ENCODE measurements at places on chromosomes 6 and 20. TPM values are rescaled to one million over a fixed set of nuclear protein-coding genes. Genes with fewer than 3 reads are reported as not detected.
A peak's percentile ranks its signal among the peaks of the same experiment; 100 is the strongest.

DNA sequence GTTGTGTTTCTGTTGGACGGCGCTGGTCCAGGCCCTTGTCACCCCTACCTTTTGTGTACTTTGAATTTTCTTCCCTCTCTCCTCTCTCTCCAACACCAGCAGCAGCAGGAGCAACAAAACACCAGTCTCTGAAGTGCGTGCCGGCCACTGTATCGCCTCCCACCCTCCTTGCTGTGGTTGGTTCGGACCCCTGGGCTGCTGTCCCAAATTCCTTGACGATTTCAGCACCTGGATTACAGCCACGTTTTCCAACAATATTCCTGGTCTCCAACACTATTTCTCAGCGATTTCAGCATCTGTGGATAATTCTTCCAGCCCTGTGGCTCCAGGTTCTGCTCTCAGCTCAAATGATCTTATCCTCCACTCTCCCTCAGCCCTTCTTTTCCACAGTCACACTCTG lies 11.8 kb downstream of the MAS1 start:
- no peak overlapping the region for H3K4me3 ChIP-seq

Gene OR2B6
- not detected for total RNA-seq

GRCh38 chr20:51277961-51278360 lies 255.1 kb upstream of the KCNG1 start:
- no peaks in the 10 kb centered on the region for H3K36me3 ChIP-seq
- DNase-seq, result no peak
- no peaks in the 10 kb centered on the region for H3K27me3 ChIP-seq
- no peak overlapping the region for H3K27ac ChIP-seq
- no peaks in the 10 kb centered on the region for H3K4me1 ChIP-seq
- H3K4me3 ChIP-seq, result no peak overlapping the region

DNA sequence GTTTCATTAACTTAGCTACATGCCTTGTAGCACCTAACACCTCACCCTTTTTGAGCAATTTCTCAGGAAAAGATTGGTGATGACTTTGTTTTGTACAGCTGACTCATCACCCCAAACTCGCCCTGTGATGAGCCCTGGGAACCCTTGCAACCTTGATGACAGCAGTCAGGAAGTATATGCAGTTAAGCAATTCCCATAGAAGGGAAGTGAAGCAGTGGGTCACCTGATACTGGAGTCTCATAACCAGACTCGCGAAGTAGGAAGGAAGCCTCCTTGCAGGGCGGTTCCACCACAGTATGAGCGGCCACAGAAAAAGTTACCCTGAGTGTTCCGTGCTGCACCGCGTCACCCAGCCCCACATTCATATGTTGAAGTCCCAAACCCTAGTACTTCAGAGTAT lies 82.0 kb upstream of the EDN1 start:
- DNase-seq, result peak; percentile 61
- H3K36me3 ChIP-seq, result no peaks in the 10 kb centered on the region
- no peak overlapping the region for H3K27ac ChIP-seq
- no peaks in the 10 kb centered on the region for H3K27me3 ChIP-seq

Gene SLC22A2
- total RNA-seq, result not detected

Gene TPD52L1
- total RNA-seq, result 96.7 TPM

- H3K4me3 ChIP-seq, result no peak overlapping the region
- no peaks in the 10 kb centered on the region for H3K27me3 ChIP-seq
- H3K27ac ChIP-seq, result no peak overlapping the region
- H3K36me3 ChIP-seq, result no peaks in the 10 kb centered on the region
Measured at GRCh38 chr6:21357262-21357661, 236.3 kb upstream of the SOX4 start.

GRCh38 chr6:73514746-73515110 lies 6.1 kb downstream of the EEF1A1 start:
- H3K4me1 ChIP-seq, result peaks cover 42% of the 10 kb centered on the region
- H3K4me3 ChIP-seq, result no peak overlapping the region
- no peak for DNase-seq
- no peak overlapping the region for H3K27ac ChIP-seq
- H3K36me3 ChIP-seq, result peaks cover 55% of the 10 kb centered on the region
- H3K27me3 ChIP-seq, result no peaks in the 10 kb centered on the region

GRCh38 chr20:50730765-50731054 lies 670 bp upstream of the PARD6B start:
- H3K36me3 ChIP-seq, result no peaks in the 10 kb centered on the region
- no peak for DNase-seq
- H3K27ac ChIP-seq, result peak overlapping the region; percentile 90
- no peaks in the 10 kb centered on the region for H3K4me1 ChIP-seq
- peak overlapping the region; percentile 75 for H3K4me3 ChIP-seq
- H3K27me3 ChIP-seq, result no peaks in the 10 kb centered on the region

Gene ERVFRD-1
- total RNA-seq, result not detected

Gene GSTA2
- total RNA-seq, result not detected

- no peaks in the 10 kb centered on the region for H3K27me3 ChIP-seq
- H3K4me1 ChIP-seq, result no peaks in the 10 kb centered on the region
- no peak overlapping the region for H3K4me3 ChIP-seq
- no peak for DNase-seq
Measured at GRCh38 chr6:119303164-119303887, 46.2 kb downstream of the MAN1A1 start.

Gene TFAP2B
- not detected for total RNA-seq

- H3K4me3 ChIP-seq, result no peak overlapping the region
- DNase-seq, result no peak
- H3K36me3 ChIP-seq, result no peaks in the 10 kb centered on the region
- no peaks in the 10 kb centered on the region for H3K4me1 ChIP-seq
- H3K27me3 ChIP-seq, result no peaks in the 10 kb centered on the region
Measured at GRCh38 chr6:85389151-85389797, 60.6 kb upstream of the NT5E start.

Gene HLA-DPA1
- 60.5 TPM for total RNA-seq

Data from right atrium auricular region (tissue), 2 donors.